ENCODE measurements at places on chromosomes 1 and 21.

GRCh38 chr1:41517062-41517438, 32.6 kb upstream of the EDN2 start:
- no peak for DNase-seq

DNA sequence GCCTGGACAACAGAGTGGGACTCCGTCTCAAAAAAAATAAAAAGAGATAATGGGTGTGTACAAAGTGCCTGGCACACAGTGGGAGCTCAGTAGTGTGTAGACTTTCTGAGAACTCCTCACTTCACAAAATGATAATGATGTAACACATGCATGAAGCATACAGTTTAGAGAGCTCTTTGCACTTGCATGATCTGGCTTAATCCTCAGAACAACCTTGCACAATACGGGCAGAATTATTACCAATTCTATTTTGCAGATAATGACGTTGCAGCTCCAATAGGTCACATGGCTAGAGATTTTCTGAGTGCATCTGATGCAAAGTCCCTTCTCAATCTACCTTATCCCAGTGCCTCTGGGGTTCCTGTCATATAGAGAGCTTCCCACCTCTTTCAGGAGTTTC, 71.4 kb downstream of the CD247 start:
- no peak for DNase-seq

- no peak for DNase-seq
These were observed 5.8 kb downstream of the NAV1 start for GRCh38 chr1:201544710-201545109.

- DNase-seq = no peak
These were observed 4.6 kb downstream of the TMOD4 start for GRCh38 chr1:151171190-151171589.

GRCh38 chr1:224774378-224774777, 155.1 kb upstream of the DNAH14 start:
- DNase-seq = no peak

- no peak for DNase-seq
These were observed 35.1 kb upstream of the ADGRL4 start for GRCh38 chr1:79041666-79042065.

GRCh38 chr1:29397981-29398380, 161.7 kb downstream of the PTPRU start:
- no peak for DNase-seq

DNA sequence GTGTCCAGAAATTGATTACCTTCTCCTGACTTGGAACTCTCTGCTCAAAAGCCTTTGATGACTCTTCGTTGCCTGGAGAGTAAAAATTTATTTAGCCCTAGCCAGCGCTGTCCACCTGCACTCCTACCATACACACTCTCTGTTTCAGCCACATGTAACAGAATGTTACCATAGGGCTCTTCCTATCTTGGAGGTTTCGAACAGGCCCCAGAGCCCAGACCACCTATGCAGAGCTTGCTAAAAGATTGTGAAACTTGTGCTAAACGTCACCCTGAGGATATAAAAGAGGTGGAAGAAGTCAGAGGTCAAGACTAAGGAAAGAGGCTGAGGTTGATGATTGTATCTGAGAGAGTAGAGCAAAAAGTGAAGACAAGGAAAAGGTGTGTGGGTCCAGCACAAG, 237.0 kb upstream of the HOOK1 start:
- DNase-seq = no peak

DNA sequence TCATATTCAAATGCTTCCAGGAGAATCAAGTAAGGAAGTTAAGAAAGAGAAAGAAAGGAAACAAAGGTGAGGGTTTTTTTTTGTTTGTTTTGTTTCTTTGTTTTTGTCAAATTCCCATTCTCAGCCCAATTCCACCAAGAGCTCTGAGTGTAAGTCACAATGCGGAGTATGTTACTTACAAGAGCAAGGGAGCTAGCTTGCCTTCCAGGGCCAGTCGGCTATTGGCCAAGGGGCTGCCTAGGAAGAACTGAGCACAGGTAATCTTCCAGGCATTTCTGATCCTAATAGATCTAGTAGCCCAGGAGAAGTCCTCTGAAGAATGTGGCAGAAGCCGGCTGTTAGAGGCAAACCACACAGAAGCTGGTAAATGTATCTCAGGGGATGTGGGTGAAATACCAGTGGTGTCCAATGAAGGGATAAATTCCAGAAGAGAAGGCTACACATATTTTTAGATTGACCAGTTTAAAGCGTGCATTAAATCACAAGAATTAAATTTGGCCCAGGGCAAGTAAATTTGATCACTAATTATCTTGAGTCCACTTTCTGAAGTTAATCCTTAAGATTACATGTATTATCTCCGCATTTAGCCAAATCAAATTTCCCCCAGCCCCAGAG, 239.6 kb upstream of the ADAMTS5 start:
- DNase-seq = no peak

- no peak for DNase-seq
These were observed 114.9 kb downstream of the VPS13D start for GRCh38 chr1:12344596-12345349.

- DNase-seq = no peak
These were observed 424.5 kb upstream of the DAB1 start for GRCh38 chr1:57848406-57848805.

GRCh38 chr1:95604771-95605170, 370.8 kb downstream of the RWDD3 start:
- DNase-seq = no peak

DNA sequence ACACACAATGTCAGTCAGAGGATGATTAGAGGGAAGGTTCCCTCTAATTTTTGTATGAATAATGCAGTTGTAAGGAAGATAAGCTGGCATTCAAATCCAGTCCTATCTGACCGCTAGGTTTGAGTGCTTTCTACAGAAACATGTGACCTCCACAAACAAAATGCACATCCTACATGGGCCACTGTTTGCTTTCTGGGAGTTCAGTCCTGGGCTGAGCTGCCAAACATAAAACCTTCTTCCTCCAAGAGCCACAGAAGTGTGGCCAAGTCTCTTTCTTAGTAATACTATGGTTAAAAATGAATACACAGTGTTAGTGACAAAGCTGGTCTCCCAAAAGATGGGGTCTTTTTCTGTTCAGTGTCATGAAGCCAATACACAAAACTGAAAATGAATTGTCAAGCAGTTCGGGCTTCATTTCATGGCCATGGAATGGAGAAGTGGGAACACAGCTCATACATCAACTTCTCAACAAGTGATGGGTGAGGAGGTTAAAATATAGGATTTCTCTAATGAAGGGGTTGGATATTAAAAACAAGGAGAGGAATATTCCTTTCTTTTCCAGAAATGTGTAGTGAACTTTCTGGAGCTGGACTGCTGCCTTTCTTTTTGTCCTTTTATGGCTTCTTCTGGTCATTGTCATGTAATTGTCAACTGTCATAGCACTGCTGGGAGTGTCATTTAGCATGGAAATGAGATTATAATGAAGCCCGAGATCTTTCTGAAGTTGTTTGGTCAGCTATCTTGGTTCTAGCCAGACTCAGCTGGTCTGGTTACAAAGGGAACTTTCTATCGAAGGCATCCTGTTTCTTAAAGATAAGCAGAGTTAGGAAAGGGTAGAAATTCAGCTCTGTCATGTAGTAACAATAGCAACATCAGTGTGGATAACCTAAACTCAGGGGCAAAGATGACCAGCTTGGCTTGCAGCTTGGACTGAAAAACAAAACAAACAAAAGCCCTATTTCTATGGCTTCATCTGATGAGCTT, 135.1 kb downstream of the CHD1L start:
- DNase-seq = no peak

DNA sequence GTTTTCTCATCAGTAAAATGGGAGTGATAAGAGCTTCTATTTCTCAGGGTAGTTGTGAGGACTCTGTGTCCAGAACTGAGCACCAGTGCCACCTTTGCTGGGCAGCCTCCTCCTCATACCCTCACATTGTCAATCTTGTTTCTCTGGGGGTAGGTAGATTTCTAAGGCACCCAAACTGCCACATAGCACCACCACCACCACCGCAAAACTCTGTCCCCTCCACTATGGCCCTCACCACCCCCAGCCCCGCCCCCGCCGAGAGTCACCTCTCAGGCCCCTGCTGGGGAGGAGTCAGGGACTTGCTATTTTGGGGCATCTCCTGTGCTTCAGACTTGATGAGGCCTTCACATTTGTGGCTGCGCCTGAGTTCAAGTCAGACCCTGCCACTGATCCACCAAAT, 549.2 kb downstream of the PTPRU start:
- DNase-seq = no peak

- no peak for DNase-seq
These were observed 42.6 kb downstream of the ATP5PO start for GRCh38 chr21:33872881-33873515.

DNA sequence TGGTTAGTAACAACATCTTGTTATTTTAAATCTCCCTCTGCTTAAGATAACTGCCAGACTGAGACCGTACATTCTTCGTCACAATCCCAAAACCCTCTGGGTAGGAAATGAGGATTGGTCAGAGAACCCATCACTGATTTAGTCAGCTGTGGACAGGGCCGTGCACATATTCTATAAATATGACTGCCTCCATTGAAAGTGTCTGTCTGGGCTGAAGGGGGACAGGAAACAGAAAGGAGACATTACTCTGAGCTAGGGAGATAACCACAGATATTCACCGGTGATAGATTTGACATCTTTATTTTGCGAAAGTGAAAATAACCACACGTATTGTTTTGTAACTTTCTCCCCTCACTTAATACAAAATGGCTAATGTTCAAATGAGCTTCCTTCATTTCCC, 36.9 kb upstream of the ST6GALNAC5 start:
- no peak for DNase-seq

- DNase-seq = no peak
These were observed 127.6 kb upstream of the IVNS1ABP start for GRCh38 chr1:185444676-185445075.

- DNase-seq = no peak
These were observed 6.8 kb downstream of the LAPTM5 start for GRCh38 chr1:30750731-30751291.

DNA sequence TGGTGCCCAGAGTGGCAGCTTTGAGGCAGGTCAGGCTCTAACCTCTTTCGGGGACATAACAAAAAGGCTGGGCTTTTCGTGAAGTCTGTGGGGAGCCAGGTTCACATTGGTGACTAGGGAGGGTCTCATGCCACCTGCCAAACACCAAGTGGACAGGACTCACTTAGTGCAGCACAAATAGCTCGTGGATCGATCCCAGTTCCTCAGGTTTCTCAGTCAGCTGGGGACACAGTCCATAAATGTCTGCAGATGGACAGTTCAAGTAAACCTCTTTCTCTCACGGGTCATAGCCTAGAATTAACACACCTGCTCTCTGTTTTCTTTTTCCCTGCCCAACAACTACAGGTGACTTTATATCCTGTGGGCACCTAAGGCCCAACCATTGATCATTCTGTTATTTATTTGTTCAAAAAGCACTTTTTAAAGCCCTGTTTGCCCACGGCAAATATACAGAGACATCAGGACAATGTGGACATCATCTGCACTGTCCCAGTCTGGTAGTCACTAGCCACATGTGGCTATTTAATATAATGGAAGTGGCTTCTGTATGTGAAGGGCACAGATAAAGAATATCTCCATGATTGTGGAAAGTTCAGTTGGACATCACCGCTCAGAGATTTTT, 53.5 kb downstream of the CAPN2 start:
- no peak for DNase-seq

DNA sequence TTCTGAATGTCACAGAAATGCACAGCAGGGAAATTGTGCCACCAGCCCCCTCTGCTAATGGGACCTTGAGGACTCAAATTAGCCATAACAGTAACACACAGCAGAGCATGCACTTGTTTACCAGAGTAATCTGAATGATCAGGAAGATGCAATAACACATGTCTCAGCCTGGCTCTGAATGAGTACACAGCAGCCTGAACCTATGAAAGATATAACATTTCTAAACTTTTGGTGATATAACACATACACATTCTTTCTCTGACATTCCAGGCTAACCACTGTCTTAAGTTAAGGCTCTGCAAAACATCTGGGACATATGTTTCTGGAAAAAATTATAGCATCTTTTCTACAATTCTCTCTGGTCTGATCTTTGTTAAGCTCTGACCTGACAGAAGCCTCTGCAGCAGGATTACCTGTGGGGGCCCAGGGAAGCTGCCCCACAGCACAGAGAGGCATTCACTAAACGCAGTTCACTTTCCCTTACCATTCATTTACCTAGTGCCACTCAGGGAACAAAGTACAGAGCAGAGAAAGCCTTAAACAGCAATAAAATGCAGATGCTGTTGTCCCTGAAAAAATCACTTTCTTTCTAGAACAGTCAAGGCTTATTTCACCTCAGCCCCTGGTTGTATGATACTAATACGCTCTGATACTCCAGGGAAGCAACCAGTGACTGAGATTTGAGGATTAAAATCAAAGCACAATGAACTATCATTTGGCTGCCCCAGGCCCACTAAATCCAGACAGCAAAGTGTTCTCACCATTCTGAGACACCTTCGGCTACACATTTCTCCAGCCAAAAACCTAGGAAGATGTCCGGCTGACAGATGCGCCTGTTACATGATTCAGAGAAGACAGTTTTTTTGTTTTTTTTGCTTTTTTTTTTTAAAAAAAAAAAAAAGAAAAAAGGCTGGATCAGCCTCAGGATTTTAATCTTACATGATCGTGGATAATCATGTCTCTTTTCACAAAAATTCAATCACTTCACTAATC, 54.0 kb upstream of the CNN3 start:
- DNase-seq = no peak

GRCh38 chr1:241733899-241734298, 81.8 kb downstream of the WDR64 start:
- DNase-seq = no peak

- DNase-seq = no peak
These were observed 68.8 kb upstream of the ARID1A start for GRCh38 chr1:26626994-26627393.

DNA sequence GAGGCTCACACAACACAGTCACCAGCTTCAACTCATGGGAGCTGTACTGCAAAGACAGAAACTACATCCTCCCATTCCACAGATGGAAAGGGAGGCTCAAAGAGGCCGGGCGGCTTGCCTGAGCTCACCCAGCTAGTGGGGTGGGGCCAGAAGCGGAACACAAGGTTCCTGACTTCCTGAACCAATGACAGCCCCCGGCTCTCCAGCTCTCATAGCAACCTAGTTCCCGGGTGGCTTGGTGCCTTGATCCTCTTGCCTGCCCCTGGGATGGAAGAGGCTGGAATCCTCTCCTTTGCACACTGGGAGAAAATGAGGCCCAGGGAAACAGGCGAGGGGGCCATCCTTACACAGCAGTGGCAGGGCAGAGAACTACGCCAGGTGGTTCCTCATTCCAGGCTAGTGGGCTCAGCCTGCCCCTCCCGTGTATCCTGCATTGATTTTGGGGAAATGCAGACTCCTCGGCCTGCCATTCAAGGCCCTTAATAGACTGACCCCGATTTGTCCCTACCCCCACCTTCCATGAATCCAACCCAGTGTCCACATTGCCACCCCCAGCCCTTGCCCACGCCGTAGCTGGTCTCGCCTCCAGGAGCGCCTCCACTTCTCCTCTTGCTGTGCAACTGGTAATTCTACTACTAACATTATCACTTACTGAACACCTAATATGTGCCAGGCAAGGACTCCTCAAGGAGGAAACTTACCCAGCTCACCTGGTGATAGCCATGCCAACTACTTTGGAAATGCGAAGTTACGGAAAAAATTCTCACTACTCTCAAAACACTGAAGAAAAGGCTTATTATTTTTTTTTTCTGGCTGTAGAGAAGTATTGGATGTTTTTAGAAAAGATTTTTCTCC, 5.0 kb downstream of the RAP1GAP start:
- no peak for DNase-seq

GRCh38 chr1:78892260-78892840, 114.2 kb downstream of the ADGRL4 start:
- no peak for DNase-seq
